Hematopoietic multipotent progenitor cell treated with erythropoietin and hydrocortisone succinate and interleukin-3 and kit ligand, for 6 days (in vitro differentiated cells): ENCODE measurements at places on chromosomes 11 and 22.
A peak's percentile ranks its signal among the peaks of the same experiment; 100 is the strongest.

- no peak for DNase-seq
These were observed 33.5 kb upstream of the EMID1 start for GRCh38 chr22:29172216-29172615.

GRCh38 chr11:65275906-65276305 is 14.1 kb downstream of the POLA2 start:
- no peak for DNase-seq

DNA sequence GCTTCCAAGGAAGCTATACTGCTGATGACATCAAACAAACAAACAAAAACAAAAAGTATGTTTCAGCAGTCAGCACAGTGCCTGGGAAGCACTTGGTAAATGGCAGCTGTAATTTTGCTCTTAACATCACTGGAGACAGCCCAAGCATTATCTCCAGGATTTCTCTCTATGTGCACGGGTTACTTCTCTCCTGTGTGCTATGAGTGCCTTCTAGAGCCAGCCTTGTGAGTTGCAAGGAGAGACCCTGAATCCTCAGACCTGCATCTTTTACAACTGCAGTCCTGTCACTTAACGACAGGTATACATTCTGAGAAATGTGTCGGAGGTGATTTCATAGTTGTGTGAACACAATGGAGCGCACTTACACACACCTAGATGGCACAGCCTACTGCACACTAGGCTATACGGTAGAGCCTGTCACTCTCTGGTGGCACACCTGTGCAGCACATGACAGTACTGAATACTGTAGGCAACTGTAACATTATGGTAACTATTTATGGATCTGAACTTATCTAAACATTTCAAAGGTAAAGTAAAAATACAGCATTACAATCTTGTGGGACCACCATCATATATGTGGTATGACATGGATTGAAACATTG is 662.5 kb upstream of the B3GAT1 start:
- no peak for DNase-seq

GRCh38 chr11:27406498-27407354 is 43.7 kb upstream of the CCDC34 start:
- DNase-seq, result peak; percentile 51

GRCh38 chr11:96254087-96254486 is 88.9 kb downstream of the MAML2 start:
- no peak for DNase-seq

GRCh38 chr22:29755889-29756288 is 10.9 kb downstream of the ZMAT5 start:
- no peak for DNase-seq

DNA sequence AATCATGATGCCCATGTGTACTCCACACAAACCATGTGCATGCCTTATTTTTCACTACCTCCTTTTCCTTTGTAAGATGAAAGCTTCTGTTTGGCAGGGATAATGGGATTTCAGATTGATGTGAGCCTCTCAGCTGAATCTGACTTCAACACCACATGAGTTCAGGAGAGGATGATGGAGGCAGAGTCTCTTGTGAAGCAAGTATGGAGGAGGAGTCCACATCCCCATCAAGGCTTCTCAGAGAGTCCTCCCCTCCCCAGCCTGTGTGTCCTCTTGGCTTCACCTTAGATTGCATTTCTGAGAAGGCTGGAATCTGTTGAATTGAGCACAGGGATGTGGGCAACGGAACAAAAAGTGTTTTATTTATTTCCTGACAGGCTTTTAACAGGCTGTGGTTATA is 370.4 kb downstream of the FAT3 start:
- no peak for DNase-seq

- no peak for DNase-seq
These were observed 7.3 kb downstream of the SNX19 start for GRCh38 chr11:130908770-130909625.

- DNase-seq, result no peak
These were observed 15.9 kb upstream of the OR6M1 start for GRCh38 chr11:123822032-123822431.

DNA sequence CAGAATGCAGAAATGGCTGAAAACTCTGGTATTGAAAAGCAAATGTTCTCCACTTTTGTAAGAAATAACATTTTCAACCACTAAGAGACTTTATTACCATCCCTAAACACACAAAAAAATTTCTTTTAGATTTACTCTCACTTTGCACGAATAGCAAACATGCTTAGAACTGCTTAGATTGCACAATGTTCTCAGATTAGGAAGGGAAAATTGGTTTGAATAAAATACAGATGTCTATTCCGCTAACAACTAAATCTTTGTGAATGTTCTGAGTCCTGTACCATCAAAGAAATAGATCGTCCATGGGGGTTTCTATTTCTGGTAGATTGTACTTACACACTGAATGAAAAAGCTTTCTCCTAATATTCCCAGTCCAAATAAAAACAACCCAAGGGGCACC is 40.1 kb downstream of the BDNF start:
- DNase-seq, result no peak

- DNase-seq, result no peak
These were observed 992 bp downstream of the LGALS12 start for GRCh38 chr11:63506876-63507275.

GRCh38 chr11:36295926-36296325 is at the start of gene PRR5L:
Gene PRR5L (plus strand): TSS chr11:36296288. CDS start chr11:36401122, 104,834 bp downstream.
- DNase-seq, result no peak
